ENCODE measurements at places on chromosomes 4 and X.

GRCh38 chrX:78377186-78377585, 49.8 kb upstream of the CYSLTR1 start:
- DNase-seq, result no peak

- DNase-seq, result no peak
These were observed 255.7 kb downstream of the TMEM47 start for GRCh38 chrX:34401411-34401810.

DNA sequence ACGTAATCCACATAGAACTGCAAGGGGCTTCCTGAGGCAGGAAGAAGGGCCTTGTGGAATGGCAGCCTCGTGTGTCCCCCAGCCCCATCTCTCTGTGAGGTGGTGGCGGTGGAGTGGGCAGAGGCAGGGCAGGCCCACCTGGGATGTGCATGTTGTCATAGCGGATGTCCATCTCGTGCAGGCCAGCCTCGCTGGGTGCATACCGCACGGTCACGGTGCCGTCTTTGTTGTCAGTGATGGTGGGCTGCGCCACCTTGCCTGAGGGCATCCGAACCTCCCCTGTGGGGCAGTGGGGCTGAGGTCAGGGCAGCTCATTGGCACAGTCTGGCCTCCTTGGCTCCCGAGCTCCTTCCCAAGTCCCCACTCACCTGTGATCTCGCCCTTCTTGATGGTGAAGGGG, 20.4 kb downstream of the FLNA start:
- no peak for DNase-seq

DNA sequence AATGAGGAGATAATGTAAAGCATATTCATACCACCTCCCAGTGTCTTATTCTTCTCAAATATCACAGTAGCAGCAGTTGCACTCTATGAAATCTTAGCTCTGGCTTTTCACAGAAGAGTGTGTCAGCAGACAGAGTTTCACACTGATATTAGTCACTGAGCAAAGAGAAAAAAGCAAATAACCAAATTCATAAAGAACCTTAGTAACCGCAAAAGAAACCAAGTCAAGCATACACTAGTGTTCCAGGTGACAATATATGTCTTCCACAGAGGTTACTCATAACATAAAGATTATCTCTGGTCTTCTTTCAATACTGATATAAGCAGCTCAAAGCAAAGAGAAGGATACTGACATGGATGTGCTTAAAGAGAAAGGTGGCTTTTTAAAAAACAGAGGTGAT, 181.7 kb upstream of the EDNRA start:
- no peak for DNase-seq

- peak; percentile 37 for DNase-seq
These were observed 49.2 kb downstream of the ENPP6 start for GRCh38 chr4:184168406-184169019.

DNA sequence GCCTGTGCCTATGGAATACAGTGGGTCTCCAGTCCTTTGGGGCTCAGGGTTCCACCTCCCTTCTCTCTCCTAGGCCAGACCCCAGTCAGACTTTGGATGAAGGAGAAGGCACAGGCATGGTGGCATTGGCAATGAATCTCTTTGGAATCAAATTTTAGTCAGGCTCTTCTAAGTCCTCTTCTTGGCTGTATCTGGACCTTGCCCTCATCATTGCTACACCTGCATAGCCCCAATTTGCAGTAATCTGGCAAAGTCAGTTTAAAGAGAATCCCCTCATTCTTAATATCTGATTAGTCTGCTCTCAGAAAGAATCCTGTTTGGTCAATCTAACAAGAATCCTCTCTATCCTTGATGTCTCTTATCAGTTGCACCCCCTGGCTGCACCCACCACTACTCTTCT, 77.6 kb downstream of the SLC16A2 start:
- DNase-seq, result no peak

DNA sequence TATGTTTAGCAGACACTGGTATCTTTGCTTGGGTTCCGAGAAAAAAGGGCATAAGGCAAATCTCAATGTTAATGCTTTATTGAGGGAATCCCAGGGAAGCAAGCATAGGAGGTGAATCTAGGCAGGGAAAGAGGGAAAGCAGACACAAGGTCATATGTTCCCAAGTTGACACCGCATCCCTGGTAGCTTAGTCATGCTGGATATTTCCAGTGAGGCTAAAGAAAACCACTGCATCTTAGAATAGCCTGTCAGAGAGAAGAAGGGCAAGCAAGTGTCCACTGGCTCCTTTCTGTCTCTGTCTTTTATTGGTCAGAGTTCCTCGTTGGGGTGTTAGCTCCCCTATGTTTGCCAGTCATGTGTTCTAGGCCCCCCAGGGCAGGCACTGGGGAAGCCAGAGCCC, 104.7 kb downstream of the NKX6-1 start:
- DNase-seq, result no peak

DNA sequence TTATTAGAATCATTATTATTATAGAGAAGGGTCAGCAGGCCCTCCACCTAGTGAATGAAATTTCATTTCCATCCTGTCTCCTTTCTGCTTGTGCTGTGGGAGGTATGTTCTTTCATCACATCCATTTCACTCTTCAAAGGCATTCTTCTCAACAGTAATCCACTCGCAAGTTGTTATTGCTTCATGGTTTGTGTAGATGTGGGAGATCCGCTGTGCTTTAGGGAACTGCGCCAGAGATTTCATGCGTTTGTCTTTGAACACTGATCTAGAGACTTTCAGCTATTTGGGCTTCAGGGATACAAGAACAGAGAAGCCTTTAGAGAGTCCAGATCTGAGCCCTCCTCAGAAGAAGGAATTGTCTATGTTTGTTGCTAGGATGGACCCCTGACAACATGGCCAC, 53.5 kb upstream of the PUDP start:
- no peak for DNase-seq

- no peak for DNase-seq
These were observed 111.7 kb downstream of the AMER1 start for GRCh38 chrX:64093761-64094160.

GRCh38 chr4:64564126-64564525, 154.9 kb upstream of the TECRL start:
- no peak for DNase-seq

- DNase-seq, result no peak
These were observed 193.4 kb downstream of the LRBA start for GRCh38 chr4:150821641-150822040.

- DNase-seq, result no peak
These were observed 3.6 kb downstream of the NOX1 start for GRCh38 chrX:100870527-100870926.

DNA sequence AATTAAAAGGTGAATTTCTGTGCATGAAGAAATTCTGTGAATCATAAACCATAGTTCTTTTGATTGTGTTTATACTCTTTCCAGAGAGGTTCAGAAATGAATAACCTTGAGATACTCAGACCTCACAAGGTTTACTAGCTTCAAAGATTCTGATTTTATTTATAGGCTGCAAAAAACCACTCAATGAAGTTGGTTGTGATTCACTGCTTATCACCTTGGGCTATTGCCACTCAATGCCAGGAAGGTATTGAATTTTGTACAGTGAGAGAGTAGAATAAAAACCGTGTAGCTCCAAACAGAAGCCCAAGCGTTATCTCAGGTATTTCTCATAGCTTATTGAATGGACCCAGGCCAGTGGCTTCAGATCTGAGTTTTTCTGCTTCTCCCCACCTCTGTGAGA, 118.7 kb downstream of the FHIP1A start:
- no peak for DNase-seq

GRCh38 chr4:7657545-7658297, 223.0 kb upstream of the PSAPL1 start:
- no peak for DNase-seq

GRCh38 chr4:168475745-168476144, 4.5 kb downstream of the DDX60L start:
- no peak for DNase-seq

DNA sequence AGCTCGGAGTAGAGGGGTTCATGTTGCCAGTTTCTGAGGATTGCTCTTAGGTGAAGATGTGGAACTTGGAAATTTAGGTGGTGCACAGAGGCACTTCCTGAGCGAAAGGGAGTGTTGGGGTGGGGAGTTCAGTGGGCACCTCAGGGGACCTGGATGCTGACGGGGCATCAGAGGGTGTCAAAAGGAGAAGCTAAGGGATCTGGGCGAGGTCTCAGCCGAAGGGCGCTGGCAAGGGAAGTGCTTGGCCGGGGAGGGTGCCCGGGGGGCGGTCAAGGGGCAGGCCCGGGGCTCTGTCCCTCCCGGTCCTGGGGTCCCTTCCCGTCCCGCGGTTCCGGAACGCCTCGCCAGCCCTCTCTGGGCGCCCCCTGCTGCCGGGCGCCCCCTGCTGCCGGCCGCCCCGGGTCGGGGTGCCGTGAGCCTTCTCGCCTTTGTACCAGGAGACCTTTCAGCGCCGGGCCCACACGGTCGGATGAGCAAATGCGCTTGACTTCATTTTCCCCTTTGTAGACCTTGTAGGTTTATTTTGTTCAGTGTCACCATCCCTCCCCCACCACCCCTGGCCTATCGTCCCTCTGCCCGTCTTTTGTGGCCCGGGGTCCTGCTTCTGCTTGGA, 3.0 kb upstream of the PHOX2B start:
- DNase-seq, result no peak

DNA sequence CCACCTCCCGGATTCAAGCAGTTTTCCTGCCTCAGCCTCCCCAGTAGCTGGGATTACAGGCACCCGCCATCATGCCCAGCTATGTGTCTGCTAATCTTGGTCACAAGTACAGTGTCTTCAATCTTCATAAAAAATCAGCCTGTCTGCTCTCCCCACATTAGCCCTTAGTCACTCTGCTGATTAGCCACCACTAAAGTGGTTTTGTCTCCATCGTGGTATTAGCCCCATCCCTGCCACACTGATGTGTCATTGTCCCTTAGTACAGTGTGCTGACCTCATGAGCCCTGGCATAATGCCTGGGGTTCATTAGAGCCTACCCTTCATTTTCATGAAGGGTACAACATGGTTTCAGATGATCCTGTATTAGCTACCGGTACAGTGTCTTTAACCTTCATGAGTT, 49.9 kb downstream of the ZNF157 start:
- no peak for DNase-seq

DNA sequence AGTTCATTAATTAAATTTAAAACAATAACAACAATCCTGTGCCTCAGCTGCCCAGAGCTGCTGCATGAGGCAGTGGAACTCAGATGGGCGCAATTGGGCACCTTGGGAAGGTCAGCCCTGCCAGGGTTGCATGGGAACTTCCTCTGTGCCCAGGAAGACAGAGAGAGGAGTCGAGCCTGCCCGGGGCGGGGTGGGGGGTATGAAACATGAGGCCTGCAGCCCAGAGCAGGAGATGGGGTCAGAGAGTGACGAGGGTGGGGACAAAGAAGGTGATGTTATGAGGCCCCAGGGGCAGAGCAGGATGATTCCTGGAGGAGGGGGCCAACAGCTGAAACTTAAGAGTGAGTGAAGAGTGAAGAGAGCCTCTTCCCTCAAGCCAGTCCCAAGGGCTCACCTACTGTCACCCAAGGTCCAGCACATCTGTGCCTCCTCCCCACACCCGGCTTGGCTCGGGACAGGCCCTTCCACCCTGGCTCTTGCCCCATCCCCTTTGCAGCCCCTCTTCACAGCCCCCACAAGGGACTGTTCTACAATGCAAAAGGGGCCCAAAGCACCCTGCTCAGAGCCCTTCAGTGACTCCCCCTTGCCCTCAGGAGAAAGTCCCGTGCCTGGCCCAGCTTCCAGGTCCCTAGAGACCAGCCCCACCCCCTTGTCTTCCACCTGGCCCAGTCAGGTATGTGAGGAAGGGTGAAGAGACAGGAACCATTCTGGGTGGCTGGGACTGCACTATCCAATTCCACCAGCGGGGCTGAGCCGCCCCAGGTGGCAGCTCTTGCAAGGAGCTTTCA, 31.4 kb downstream of the HMX1 start:
- DNase-seq, result no peak

DNA sequence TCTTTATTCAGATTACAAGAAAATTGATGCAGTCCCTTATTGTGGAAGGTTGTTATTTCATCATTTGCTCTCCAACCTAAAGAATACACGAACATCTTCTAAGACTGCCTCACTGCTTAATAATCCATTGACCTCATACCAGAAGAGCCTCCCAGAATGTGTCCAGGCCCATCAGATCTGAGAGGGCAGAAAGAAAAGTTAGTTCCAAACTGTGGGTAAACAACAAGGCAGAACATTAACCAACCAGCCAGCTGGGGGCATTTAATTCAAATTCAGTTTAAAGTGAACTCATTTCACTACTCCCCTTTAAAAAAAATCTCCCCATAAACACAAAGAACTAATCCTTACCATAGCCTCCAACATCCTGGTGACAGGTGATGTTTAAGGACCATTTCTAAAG, 13.8 kb downstream of the GPC4 start:
- no peak for DNase-seq

DNA sequence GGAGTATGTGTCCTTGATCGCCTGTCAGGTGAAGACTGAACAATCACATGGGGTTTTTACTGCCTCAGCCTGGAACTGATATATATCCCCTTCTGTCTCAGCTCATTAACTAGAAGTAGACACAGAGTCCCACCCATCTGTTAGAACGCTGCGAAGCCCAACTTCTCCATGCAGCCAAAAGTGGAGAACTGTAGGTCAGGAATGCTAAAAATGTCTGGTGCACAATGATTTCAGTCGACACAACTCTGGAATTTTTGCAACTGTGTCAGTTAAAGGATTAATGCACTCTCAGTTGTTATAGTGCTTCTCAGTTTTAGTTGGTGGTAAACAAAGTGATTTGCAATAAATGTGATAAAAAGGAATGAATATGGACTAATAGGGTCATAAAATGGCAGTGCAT, 287.2 kb downstream of the INPP4B start:
- no peak for DNase-seq

- DNase-seq, result no peak
These were observed 24.2 kb downstream of the GPRIN3 start for GRCh38 chr4:89283226-89284009.

- no peak for DNase-seq
These were observed 78.7 kb downstream of the PPARGC1A start for GRCh38 chr4:23811161-23811560.

DNA sequence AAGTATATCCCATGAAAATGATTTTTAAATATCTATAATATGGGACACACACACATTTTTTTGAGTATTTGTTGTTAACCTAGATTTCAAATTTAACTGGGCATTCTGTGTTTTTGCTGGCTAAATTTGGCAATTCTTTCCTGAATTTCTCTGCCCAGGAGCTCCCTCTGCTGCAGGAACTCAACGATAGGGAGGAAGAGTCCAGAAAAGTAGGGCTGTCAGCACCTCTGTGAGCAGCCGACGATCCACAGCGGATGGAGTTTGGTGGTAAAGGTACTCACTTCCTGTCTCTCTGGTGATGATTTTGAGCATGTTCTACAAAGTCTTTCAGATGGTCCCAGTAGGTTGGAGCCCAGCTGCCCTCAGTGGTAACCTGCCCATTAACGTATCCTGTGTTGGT, 23.1 kb upstream of the TMEM184C start:
- no peak for DNase-seq

GRCh38 chrX:16671005-16671404, 21.0 kb downstream of the S100G start:
- DNase-seq, result no peak
